ENCODE measurements at places on chromosomes 4 and X.

DNA sequence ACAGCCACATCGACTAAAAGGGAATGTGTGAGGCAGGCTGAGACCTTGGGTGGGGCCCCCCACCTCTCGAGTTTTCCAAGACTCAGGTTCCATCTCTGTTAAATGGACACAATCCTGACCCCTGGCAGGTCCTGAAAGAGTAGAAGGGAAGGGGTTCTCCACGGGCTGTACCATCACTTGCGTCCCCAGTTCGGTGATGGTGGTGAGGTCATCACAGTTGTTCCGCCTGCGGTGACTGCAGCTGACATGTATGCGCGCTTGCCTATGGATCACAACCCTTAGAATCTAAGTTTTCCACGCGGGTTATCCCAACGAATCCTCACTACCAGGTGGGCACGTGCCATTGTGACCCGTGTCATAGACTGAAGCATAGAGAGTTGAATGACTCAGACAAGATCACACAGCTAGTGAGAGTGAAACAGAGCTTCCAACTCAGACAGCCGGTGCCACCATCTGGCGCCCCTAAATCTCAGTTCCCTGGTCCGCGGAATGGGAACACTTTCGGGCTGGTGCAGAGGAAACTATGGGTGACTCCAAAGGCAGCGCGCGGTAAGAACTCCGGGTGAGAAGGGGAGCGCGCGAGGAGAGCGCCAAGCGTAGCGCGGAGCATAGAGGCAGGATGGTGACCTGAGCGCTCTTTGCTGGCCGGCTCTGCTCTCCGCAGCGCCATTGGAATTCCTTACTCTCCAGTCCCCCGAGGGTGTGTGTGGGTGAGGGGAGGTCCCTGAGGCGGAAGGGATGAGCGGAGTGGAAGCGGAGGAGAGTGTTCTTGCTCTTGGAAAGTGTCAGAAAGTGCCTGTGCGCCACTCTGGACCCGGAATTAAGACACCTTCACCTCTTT is 10.5 kb downstream of the MSX1 start:
- H3K27me3 ChIP-seq: peaks cover 20% of the 10 kb centered on the region
- no peak overlapping the region for H3K27ac ChIP-seq
- H3K4me1 ChIP-seq: peaks cover 44% of the 10 kb centered on the region

- DNase-seq: no peak
- no peaks in the 10 kb centered on the region for H3K36me3 ChIP-seq
- no peaks in the 10 kb centered on the region for H3K4me1 ChIP-seq
- H3K27me3 ChIP-seq: peaks cover 30% of the 10 kb centered on the region
Observed at GRCh38 chr4:44438687-44439086, 9.9 kb downstream of the KCTD8 start.

DNA sequence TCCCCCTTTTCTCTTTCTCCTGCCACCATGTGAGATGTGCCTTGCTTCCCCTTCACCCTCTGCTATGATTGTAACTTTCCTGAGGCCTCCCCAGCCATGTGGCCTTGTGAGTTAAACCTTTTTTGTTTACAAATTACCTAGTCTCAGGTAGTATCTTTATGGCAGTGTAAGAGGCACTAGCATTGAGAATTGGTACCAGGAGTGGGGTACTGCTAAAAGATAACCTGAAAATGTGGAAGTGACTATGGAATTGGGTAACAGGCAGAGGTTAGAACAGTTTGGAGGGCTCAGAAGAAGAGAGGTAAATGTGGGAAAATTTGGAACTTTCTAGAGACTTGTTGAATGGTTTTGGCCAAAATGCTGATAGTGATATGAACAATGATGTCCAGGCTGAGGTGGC is 182.0 kb downstream of the CHM start:
- no peak for DNase-seq
- no peaks in the 10 kb centered on the region for H3K27me3 ChIP-seq
- H3K4me1 ChIP-seq: no peaks in the 10 kb centered on the region
- H3K27ac ChIP-seq: no peak overlapping the region
- H3K36me3 ChIP-seq: peaks cover 58% of the 10 kb centered on the region
- no peak overlapping the region for H3K4me3 ChIP-seq

DNA sequence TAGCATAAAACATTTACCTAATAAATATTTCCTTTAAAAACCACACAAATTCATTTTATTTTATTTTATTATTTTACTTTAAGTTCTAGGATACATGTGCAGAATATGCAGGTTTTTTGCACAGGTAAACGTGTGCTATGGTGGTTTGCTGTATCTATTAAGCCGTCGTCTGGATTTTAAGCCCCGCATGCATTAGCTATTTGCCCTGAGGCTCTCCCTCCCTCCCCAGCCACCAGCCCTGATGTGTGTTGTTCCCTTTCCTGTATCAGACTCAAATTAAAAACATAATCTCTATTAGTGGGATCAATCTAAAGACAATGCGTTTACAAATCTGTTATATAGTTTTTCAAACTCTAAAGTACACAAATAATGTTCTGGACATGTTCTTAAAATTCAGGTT is 1.2 kb upstream of the HTN3 start:
- H3K27me3 ChIP-seq: no peaks in the 10 kb centered on the region
- H3K4me1 ChIP-seq: no peaks in the 10 kb centered on the region
- no peaks in the 10 kb centered on the region for H3K36me3 ChIP-seq
- no peak overlapping the region for H3K27ac ChIP-seq
- H3K4me3 ChIP-seq: no peak overlapping the region

DNA sequence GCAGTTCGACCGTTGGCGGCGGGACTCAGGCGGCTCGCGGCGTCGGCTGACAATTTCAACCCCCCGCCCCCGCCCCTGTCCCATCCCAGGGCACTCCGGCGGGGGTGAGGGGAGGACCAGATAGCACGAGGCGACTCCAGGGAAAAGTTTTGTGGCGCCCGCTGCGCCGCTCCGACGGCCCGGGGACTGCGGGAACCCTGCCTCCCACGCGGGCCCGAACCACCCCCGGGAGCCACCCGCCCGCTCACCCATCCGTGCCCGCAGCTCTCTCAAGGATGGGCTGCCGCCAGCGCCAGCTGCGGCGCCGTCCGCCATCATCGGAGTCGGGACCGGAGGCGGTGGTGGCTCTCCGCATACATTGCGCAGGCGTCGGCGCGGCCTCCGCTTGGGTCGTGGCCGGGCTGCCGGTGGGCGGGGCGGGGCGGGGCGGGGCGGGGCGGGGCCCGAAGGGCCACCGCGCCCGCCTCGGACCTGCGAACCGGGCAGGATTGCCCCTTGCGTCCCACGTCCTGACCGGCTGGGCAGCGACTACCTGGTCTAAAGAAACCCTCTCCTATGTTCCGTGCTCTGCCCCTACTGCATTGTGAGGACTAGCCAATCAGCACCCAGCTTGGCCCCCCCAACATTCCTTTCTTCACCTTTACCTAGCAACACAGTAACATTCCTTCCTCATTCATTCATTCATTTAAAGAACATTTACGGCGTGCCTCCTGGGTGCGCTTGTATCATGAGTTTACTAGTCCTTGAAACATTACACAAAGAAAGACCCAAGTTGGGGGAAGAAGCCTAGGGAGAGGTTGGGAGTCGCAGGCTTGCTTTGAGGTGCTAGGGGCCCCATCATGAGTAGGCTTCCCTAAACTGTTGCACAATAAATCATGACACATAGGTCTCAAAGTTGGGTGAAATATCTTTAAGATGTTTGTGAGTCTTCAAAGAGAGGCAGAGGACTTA is at the start of gene MAP7D3:
Gene MAP7D3 (minus strand): TSS at position 360 of the 951 bp plus-strand sequence. CDS start 42 bp downstream, at position 318.
- H3K36me3 ChIP-seq: no peaks in the 10 kb centered on the region
- peaks cover 3% of the 10 kb centered on the region for H3K27me3 ChIP-seq
- DNase-seq: no peak
- peak within 1 kb of the TSS; percentile 94 for H3K27ac ChIP-seq
- peak within 1 kb of the TSS; percentile 95 for H3K4me3 ChIP-seq

GRCh38 chr4:160371446-160371845 is 1268.6 kb downstream of the RAPGEF2 start:
- no peak overlapping the region for H3K4me3 ChIP-seq
- no peak for DNase-seq
- H3K36me3 ChIP-seq: no peaks in the 10 kb centered on the region
- no peaks in the 10 kb centered on the region for H3K4me1 ChIP-seq
- H3K27ac ChIP-seq: no peak overlapping the region
